ENCODE measurements at places on chromosomes 6 and 20.

- no peak for DNase-seq
Measured at GRCh38 chr6:153526479-153526878, 395.4 kb upstream of the RGS17 start.

GRCh38 chr20:10492065-10492464 lies 57.0 kb downstream of the SLX4IP start:
- DNase-seq, result no peak

- no peak for DNase-seq
Measured at GRCh38 chr20:11060423-11061185, 386.8 kb upstream of the JAG1 start.

DNA sequence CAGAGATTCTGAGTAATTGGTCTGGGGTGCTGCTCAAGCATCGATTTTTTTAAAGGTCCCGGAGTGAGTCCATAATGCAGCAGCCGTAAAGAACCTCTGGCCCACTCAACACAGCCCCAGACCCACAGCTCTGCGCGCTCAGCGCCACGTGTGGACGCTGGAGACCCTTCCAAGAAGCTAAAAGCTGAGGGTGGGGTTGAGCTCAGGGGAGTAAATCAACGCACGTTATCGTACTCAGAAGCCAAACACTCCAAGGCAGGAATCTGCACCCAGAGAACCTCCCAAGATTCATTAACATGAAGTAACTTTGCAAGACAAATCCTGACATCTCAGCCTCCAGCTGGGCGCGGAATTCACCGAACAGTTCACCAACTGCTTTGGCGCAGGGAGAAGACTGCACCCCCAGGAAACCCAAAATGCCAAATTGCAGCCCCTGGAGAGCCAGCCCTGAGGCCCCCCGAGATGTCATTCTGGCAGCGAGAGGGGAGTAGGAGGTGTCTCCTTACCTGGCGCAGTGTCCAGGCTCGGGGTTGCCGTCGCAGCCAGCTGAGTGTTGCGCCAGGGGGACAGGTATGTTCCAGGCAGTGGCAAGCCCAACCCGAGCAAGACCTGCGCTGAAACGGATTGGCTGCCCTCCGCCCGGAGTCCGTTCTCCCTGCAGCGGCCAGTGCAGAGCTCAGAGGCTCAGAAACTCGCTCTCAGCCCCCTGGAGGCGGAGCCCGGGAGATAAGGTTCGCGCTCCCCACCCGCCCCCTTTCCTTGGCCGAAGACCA lies at the start of gene COL21A1:
TSS of gene COL21A1 (minus strand) at position 700 of the 773 bp plus-strand sequence. CDS start 64,962 bp downstream, outside the sequence.
- no peak for DNase-seq

GRCh38 chr6:1787894-1788293 lies 178.2 kb downstream of the FOXC1 start:
- DNase-seq, result no peak

GRCh38 chr6:25456249-25457040 lies 177.3 kb downstream of the CARMIL1 start:
- no peak for DNase-seq

DNA sequence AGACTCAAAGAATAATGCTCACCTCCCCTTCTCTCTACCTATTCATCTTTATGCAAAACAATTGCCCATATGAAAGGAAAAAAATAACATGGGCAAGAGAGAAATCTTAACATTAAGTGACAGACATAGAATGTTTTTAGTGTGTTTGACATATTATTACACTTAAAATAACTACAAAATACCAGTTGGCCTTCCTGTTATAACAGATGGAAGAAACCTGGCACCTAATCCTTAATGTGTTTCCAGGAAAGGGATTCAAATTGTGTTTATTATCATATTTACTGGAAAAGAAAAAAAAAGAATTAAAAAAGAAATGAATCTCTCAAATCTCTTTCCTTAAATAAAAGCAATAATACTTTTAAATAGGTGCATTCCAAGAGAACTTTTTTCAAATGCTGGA lies 158.6 kb downstream of the LAMP5 start:
- no peak for DNase-seq

DNA sequence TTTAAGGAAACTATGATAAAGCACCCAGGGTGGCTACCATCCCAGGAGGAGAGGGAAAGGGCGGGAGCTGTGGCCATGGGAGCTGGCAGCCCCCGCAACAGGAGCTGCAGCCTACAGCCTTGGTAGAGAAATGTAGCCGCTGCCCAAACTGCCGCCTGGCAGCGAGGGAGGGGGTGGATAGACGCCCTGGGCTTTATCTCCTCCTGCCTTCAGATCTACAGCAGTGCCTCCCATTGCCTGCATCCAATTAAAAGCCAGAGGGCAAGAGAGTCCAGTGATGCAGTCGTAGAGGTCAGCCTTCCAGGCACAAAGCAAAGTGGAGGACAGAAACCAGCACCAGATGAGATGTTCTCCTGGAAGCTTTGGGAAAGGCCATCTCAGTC lies 35.0 kb upstream of the ZFAND3 start:
- peak; percentile 64 for DNase-seq

- no peak for DNase-seq
Measured at GRCh38 chr20:61492065-61492464, 240.0 kb downstream of the CDH4 start.

DNA sequence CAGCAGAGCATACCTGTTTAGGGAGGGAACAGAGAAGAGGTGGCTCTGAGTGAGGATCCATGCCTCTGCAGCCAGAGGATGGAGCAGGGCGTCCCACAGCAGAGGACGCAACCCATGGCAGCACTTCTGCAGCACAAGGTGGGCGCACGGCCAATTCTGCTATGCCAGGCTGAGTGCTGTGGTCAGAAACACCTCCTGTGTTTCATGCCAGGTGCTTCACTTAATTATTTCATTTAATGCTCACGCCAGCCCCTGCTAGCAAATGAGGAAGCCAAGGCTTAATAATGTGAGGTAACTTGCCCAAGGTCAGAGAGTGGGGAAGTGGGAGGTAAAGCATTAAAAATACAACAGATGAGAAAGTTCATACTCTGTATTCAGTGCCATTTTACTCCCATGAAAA lies 68.5 kb upstream of the PTGIS start:
- DNase-seq, result no peak

DNA sequence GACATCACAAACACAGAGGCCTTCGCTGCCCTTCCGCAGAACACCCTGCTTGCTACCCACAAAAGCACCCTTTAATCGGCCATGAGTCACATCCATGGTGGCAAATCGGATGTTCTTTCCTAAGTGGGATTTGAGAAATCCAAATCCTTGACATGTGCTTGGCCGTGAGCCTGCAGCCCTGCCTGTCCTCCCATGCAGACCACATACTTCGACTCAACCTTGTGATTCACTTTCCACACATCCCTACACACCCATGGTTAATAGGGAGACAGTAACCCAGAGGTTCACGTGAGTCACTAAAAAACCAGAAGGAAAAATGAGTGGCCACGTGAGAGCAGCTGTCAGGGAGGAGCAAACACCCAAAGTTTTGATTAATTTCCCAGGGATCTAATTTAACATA lies 19.4 kb downstream of the RAMACL start:
- DNase-seq, result no peak

DNA sequence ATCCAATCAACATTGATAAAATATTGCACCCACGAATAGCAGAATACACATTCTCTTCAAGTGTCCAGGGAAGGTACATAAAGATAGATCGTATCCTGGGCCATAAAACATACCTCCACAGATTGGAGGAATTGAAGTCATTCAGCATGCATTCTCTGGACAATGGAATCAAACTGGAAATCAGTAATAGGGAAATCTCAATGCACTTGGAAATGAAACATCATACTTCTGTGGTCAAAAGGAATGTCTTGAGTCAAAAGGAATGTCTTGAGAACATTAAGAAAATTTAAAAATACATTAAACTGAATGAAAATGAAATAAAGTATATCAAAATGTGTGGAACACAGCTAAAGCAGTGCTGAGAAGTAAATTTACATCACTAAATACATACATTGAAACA lies 138.8 kb downstream of the TFAP2A start:
- no peak for DNase-seq

DNA sequence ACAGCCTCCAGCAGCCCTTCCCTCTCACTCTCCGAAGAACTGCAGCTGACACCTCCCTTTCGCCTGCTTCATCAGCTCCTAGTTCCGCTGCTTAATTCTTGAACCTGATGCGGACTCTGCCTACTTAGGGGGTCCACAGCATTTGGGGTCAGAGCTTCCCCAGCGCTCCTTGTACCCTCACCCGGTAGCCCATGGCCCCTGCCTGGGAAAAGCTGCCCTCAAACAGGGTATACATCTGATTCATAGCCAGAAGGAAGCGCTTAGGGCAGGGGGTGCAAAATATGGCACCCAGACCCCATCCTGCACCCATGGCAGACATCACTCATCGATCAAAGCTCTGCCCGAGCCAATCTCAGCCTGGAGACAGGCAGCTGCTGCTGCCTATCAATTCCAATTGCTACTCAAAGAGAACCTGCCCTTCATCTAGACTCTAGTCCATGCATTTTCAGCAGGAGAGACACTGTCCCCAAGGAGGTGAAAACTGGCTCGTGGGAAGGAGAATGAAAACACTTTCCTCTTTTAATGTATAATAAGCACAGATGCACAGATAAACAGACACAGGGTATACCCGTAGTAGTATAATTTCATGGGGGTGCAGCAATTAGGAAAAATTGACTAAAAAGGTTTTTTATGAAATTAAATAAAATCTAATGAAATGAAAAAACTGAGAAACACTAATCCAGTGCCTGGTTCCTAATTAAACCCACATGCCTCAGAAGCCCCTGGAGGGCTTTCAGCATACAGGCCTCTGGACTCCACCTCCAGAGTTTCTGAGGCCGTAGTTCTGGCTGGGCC lies 194.8 kb downstream of the PREX1 start:
- no peak for DNase-seq

DNA sequence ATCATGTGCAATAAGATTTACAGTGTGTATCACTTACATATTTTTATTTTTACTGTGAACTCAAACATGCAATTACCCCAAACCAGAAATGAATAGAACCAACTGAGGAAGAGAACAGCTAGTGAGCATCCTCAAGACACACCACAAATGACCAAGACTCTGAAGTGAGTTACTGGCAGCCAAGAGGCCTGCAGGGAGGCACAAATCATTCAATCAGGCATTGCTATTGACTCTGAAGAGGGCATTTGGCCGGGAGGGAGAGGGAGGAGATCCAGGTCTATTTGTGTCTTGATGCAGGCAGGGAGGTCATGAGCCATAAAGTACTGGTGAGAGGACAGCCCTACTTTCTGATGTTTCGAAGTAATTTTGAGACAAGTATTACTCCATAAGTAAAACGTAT lies 257.7 kb downstream of the BCKDHB start:
- no peak for DNase-seq

GRCh38 chr6:9252799-9253198 lies 817.5 kb upstream of the SLC35B3 start:
- DNase-seq, result no peak

DNA sequence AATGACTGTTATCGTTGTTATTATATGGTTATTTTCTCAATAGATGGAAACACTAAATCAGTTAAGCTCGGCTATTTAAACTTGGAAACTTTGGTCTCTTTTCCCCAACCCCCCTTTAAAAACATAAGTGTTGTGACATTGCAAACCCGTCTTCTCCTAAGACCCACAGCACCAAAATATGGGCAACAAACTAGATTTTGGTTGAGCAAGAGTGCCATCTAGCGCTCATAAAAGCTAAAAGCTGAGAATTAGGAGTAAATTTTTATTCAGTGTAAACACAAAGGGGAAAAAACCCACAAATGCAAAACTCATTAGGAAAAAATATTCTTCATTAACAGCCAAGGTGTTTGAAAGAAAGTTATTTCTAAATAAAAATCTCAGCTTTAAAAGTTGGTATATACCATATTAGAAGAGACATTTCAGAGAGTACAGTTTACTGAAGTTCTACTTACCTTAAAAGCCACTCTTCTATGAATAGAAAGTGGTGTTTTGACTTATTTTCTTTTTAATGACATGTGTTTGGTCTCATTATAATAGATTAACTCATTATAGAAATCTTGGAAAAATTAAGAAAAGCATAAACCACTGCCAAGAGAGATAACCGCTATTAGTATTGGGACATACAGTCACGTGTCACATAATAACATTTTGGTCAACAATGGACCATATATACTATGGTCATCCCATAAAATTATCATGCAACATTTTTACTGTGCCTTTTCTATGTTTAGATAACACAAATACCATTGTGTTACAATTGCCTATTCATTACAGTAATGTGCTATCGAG lies 21.1 kb downstream of the SESN1 start:
- DNase-seq, result peak; percentile 89

- no peak for DNase-seq
Measured at GRCh38 chr6:123632641-123633040, 4.1 kb downstream of the TRDN start.

DNA sequence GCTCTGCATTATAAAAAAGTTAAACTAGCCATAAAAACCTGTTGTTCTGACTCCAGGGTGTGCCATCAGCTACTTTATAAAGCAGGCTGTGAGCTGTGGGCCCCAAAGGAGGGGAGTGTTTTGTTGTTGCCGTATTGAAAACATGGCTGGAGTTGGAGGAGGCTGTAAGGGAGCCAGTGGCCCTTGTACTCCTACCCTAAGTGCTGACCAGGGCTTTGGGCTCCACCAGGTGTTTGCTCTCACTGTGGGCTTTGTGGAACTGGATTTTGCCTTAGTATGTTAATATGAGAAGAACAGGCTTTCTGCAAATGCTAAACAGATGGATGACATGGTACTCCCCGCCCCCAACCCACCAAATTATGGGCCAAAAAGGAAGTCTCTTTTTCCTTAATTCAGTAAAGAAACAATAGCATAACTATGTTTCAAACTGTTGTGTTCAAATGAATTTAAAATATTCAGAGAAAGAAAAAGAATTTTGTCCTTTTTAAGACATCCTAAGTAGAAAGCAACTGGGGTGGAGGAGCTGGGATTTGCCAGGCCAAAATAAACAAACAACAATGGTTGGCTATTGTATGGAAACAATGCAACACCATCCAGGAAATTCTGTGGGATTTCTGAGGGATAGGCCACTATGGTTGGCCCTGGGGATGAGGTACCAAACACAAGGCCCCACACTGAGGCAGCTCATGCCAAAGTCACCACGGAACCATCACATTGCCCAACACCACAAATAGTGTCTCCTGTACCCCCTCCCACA lies 63.3 kb downstream of the PLCG1 start:
- no peak for DNase-seq

- no peak for DNase-seq
Measured at GRCh38 chr6:12927746-12928145, 211.2 kb downstream of the PHACTR1 start.

- no peak for DNase-seq
Measured at GRCh38 chr6:6744551-6744950, 156.0 kb downstream of the LY86 start.

All from NCI-H1417 (cell line).